Epithelial cell of proximal tubule (primary cell): ENCODE measurements at places on chromosomes 12 and 14.

- no peak for DNase-seq
These were observed 14.1 kb downstream of the ALDH1L2 start for GRCh38 chr12:105069936-105070702.

DNA sequence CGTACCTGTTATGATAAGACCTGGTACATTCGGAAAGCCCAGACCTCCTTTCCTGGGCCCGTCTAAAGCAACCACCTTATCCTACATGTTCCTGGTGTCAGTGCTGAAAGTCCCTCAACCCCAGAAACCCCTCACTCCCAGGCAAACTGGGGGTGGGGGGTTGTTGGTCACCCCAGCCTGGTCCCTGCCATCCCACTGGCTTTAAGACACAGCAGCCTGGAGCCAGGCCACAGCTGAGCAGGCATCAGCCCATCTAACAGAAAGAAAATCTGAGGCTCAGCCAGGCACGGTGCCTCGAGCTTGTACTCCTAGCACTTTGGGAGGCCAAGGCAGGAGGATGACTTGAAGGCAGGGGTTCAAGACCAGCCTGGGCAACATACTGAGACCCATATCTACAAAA lies 4.5 kb downstream of the SELPLG start:
- DNase-seq: no peak

DNA sequence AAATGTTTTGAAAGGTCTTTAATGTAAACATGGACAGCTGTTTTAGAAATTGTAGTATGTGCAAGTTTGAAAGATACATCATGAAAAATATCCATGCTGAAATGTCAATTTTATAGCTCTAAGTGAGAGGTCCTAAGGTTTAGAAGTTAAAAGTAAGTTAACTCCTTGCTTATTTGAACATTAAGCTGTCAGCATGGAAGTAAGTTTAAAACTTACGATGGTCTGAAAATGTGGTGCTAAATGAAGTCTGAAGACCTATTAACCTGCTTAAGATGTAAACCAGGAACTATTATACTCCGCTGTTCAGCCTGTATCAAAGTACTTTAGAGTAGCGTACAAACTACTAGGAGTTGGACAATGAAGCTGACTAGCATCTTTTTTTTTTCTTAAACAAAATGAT lies 1082.4 kb downstream of the TMTC2 start:
- DNase-seq: no peak

DNA sequence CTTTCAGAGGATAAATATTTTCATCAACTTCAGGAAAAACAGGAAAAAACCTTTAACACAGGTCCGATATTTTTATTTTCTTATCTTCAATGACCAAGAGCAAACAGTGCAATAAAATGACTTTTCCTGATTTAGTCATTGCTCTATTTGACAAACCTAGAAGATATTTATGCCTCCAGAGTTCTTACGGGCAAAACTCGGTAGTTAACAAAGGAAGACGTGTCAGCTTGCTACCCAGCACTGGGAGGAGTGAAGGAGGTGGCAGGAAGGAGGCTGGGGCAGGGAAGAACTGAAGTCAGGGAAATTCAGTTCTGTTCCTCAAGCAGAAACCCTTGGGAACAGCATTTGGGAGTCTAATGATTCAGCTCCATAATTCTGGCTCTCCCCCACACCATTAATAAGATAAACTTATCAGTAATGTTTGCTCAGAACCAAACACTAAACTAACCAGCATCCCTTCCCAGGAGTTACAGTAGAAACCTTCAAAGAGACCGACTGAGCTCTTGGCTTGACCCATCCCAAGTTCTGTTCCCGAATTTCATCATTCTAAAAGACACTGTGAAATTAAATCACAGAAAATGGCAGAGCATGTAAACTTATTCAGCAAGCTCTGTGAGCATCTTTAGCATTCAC lies 163.3 kb downstream of the APAF1 start:
- DNase-seq: no peak
